ENCODE measurements at places on chromosomes 13 and 19.

GRCh38 chr19:39407410-39407659 lies 688 bp downstream of the ZFP36 start:
- no peak for DNase-seq

- DNase-seq, result no peak
Measured at GRCh38 chr19:16861834-16862233, 27.0 kb upstream of the F2RL3 start.

DNA sequence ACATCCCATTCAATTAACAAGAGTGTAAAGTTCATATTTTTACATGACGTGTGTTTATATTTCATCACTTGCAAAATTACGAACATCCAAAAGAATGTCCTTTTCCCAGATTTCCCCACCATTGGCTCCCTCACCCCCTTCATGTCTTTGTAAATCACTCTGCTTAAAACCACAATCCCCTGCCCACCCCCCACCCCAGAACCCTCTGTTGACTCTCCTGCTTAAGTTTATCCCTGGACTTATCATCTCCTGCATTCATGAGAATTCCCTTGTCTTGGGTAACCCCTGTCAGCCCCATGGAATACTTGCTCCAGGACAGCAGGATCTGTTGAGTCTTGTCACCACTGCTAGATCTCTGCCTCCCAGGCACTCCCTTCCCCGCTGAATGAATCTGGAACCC lies 109.9 kb downstream of the COL4A1 start:
- no peak for DNase-seq

- no peak for DNase-seq
Measured at GRCh38 chr13:98765996-98766519, 13.6 kb upstream of the SLC15A1 start.

DNA sequence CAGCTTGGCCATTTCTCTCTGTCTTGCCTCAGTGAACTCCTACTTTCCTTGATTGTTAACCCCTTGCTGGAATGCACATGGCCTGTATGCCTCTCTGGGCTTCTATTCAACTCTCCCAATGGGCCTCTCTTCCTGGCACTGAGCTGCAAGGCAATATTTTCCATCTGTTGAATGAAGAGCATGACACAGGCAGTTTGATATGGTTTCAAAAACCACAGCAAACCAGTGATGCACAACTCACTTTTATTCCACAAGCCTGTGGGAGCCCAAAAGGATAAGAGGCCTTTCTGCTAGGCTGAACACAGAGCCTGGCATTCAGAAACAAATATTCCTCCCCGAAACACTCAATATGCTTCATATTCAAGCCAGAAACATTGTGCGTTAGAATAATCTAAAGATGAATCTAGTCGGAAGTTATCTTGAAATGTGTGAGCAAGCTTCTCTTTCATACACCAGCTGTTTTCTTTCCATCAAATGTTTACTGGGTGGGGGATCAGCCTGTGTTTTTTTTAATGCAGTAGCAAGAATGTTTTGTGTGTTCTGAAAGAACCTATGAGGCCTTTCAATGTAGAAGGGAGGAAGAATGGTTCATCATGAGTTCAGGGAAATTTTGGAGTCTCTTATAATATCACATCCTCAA lies 443.1 kb upstream of the SPRY2 start:
- no peak for DNase-seq

DNA sequence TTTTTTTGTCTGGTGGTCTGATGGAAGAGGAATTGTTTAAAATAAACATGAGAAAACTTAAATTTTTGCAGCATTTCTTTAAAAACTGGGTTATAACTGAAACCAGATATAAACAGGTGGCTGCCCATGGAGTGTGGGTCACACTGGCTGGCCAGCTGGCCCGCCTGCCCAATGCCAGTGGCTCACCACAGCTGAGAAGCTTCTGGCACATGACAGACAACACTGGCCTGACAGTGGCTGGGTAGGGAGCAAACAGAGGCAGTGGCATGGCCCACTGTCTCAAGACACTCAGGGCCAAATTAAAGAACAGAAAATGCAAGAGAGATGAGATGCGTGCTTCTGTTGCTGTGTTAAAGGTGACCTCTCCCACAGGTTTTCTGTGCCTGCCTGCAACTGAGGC lies 3.1 kb upstream of the SLC35E1 start:
- no peak for DNase-seq

DNA sequence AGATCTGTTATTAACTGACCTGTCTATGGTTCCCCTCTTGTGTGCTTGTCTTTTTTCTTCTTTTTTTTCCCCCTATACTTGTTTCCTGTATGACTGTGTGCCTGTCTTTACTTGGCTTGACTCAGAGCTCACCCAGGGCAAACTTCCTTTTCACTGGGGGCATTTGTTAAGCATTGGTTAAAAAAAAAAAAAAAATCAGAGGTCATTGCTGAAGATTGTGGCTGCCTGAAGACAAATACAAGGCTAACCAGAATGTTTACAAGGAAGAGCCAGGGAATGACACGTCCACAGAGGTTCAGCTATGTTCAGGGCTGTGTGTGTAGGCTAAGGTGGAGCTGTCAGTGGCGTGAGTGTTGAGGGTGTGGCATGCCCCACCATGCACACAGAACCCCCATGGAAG lies 47.1 kb downstream of the LNX2 start:
- no peak for DNase-seq

- DNase-seq, result no peak
Measured at GRCh38 chr19:45752639-45753038, 16.4 kb downstream of the SIX5 start.

GRCh38 chr13:109790942-109791605 lies 4.7 kb upstream of the IRS2 start:
- DNase-seq, result no peak

GRCh38 chr13:31433746-31434145 lies 234.0 kb downstream of the B3GLCT start:
- no peak for DNase-seq

GRCh38 chr19:14495672-14496028 lies 277 bp downstream of the GIPC1 start:
- no peak for DNase-seq

- DNase-seq, result no peak
Measured at GRCh38 chr13:84653915-84654534, 771.8 kb upstream of the SLITRK1 start.

GRCh38 chr13:76741046-76741445 lies 145.2 kb downstream of the KCTD12 start:
- DNase-seq, result no peak

GRCh38 chr13:113205428-113205931 lies 3.0 kb downstream of the PCID2 start:
- DNase-seq, result no peak

DNA sequence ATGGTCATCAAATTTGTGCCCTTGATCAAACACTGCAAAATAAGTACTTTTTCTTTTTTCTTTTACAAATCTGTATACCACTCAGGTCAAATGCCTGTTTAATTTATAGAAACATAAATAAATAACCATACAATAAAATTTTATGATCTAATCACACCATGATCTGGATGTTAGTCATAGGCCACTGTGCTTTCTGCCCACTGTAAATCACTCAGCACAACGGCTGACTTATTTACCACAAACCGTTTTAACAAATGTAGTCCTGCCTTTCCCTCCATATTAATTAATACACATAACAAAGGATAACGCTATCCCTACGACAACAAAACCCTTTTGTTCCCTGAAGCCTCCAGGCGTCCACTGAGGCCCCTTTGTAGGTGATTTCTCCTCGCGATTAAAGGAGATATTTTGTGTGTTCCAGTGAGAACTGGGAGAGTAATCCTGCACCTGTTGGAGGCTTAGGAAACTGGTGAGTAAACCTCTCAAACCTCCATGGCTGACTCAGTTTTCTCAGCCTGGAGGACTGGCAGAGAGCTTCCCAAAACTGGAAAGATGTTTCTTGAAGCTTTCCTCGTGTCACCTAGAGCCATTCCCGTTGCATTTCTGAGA lies 477.1 kb upstream of the SGCG start:
- no peak for DNase-seq

DNA sequence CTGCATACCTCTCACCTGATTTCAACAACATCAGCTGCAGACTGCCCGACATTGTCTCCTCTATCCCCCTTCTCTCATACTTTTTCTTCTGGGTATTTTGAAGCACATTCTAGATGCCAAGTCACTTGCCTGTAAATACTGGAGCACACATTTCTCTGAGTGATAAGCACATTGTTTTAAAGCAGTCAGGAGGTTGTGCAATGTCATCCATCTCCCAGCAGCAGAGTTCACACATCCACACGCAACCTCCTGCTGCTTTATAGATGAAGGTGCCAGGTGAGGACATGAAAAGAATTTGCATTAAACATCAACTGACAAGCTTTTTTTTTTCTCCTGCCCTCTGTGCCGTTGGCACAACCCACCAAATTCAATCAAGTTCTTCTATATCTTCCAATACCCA lies 5.5 kb downstream of the UPK1A start:
- no peak for DNase-seq

- no peak for DNase-seq
Measured at GRCh38 chr13:90233933-90234672, 1113.4 kb upstream of the MIR17HG start.

DNA sequence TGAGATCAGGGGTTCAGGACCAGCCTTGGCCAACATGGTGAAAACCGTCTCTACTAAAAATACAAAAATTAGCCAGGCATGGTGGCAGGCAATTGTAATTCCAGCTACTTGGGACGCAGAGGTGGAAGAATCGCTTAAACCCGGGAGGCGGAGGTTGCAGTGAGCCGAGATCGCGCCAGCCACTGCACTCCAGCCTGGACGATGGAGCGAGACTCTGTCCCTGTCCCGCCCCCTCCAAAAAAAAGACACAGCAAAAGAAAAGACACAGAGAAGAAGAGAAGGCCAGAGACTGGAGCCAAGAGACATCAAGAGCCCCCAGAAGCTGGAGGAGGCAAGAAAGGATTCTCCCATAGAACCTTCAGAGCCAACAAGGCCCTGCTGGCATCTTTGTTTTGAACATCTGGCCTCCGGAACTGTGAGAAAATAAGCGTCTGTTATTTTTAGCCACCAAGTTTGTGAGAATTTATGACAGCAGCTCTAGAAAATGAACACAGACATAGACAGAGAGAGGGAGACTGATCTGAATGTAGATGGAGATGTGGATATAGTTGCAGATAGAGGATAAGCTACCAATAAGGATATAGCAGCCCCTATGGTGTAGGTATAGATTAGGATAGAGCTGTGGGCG lies 25.7 kb upstream of the PNMA8B start:
- no peak for DNase-seq

- no peak for DNase-seq
Measured at GRCh38 chr19:1609103-1609396, 3.8 kb upstream of the UQCR11 start.

DNA sequence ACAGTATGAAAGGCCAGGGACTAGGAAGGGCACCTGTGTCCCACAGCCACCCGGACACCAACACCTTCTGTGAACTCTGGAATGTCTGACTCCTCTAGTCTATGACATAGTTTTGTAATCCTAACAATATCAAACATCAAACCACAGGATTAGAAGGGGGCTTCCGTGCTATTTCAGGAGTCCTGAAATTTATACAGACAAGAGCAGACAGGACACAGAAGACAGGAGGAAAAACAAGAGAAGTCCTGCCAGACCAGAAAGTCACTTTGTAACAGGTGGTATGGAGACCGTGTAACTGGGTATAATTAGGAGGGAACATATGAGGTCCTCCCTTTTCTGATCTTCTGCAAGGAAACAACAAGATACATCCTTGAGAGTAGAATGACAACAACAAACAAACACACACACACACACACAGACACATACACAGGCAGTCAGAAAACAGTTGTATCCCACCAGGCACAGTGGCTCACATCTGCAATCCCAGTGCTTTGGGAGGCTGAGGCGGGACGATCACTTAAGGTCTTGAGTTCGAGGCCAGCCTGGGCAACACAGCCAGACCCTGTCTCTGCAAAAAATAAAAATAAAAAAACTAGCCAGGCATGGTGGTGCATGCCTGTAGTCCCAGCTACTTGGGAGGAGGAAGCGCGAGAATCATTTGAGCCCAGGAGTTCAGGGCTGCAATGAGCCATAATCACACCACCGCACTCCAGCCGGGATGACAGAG lies 13.1 kb downstream of the INSR start:
- no peak for DNase-seq

- DNase-seq, result no peak
Measured at GRCh38 chr13:31775686-31776085, 36.4 kb downstream of the RXFP2 start.

DNA sequence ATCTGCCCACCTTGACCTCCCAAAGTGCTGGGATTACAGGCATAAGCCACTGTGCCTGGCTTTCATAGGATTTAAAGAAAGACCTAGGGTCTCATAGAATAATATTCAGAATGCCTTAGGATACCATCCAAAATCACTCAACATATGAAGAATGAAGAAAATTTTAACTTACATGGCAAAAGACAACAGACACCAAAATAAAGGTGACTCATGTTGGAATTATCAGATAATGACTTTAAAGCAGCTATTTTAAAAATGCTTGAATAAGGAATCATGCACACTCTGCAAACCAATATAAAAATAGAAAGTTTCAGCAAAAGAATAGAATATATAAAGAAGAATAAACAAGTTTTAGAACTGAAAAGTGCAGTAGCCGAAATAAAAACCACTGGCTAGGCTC lies 29.3 kb downstream of the ZNF566 start:
- DNase-seq, result no peak

GRCh38 chr13:30362869-30363268 lies 55.5 kb upstream of the KATNAL1 start:
- no peak for DNase-seq

DNA sequence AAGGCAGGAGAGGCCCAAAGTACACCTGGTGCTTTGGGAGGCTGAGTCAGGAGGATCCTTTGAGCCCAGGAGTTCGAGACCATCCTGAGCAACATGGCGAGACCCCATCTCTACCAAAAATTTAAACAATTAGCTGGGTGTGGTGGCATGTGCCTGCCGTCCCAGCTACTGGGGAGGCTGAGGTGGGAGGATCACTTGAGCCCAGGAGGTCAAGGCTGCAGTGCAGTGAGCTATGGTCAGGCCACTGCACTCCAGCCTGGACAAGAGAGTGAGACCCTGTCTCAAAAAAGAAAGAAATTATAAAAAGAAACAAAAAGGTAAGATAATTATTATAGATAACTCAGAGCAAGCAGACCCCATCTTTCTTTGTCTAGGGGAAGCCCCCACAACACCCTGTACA lies 1.9 kb downstream of the HOMER3 start:
- no peak for DNase-seq

DNA sequence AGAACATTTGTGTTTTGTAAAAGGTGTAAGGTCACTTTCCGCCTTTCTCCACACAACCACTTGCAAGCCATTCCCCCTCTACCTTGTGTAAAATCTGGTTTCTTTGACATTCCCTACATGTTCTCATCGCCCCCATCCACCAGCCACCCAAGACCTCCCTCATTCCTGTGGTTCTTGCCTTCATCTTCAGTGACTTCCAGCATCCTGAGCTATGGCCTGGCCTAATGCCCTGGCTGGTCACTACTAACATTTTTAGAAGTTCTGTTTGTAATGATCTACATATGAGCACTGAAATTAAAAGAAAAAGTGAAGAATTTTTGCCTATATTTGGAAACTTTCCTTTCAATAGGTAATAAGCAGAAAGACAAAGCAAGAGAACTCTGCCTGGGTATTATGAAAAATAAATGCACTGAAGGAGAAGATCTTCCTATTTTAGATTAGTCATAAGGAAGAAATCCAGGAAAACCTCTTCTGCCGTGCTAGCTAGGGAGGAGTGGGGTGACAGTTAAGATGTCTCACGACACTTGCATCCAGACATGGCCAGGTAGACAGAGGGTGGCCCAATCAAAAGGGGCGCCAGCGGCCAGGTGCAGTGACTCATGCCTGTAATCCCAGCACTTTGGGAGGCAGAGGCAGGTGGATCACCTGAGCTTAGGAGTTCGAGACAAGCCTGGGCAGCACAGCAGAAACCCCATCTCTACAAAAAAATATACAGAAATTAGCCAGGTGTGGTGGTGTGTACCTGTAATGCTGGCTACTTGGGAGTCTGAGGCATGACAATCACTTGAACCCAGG lies 28.1 kb upstream of the MPHOSPH8 start:
- no peak for DNase-seq

- DNase-seq, result no peak
Measured at GRCh38 chr13:101127741-101128353, 288.5 kb downstream of the NALCN start.
